ENCODE measurements at places on chromosomes 12 and 14.

GRCh38 chr12:47097276-47097896, 17.6 kb upstream of the AMIGO2 start:
- no peak for DNase-seq

DNA sequence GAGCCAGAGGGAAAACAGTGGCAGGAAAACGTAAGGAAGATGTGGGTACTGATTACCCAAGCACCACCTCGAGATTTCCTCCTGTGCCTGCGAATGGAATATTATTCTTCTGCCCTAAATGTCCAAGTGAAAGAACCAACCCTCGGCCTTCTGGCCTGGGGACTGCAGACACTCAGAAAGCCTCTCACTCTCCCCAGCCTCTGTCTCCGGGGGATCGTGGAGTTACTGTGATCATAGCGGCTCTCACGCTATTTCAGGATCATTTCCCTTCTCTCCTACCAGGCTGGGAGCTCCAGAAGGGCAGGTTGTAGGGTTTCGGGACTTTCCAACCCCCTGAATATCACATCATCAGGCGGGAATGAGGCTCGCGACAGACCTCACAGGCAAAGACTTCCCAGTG, 68.9 kb downstream of the KDM2B start:
- no peak for DNase-seq

GRCh38 chr14:56224229-56224628, 106.0 kb downstream of the PELI2 start:
- DNase-seq, result peak; percentile 23

GRCh38 chr12:30811966-30812365, 57.2 kb upstream of the CAPRIN2 start:
- DNase-seq, result no peak

- DNase-seq, result peak; percentile 8
Observed at GRCh38 chr14:94009767-94010166, 12.7 kb downstream of the CCDC197 start.

DNA sequence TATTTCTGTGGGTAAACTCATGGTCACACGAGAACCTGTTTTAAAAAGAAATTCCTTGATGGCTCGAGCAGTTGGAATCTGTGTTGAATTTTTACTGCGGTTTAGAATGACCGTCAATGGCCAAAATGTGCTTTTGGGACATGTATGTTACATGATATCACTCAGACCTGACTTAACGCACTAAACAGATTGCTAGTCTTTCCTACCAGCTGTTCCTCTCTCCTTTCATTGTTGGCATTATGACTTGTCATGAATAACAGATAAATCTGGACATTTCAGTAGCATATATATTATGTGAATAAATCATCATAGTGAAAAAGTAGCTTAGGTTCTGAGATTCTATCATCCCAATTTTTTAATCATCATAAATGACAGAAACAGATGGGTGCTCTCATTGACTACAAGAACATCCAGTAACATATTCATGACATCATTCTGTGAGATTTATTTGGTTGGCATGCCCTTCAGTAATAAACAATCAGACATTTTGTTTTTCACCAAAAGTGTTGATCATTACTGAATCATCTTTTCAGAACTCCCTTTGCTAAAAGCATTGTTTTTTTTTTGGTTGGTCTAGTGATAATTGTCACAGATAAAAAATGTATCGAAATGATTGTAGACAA, 57.9 kb upstream of the NAV3 start:
- no peak for DNase-seq

- no peak for DNase-seq
Observed at GRCh38 chr12:45572114-45572513, 157.4 kb upstream of the ARID2 start.

DNA sequence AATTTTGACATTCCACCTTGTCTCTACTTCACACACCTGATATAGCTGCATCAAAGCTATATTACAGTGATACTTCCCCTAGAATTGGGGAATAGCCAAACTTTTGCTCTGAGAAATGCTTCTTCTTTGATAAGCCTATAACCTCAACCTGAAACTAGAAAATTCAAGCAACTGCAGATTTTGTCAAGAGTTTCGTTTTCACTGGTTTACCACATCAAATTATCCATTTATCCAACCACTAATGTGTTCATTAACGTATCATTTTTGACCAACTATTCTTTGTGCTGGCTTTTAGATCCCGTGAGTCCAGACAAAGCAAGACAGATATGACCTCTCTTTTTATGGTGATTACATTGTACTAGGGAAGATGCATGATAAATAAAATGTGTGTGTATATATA, 13.5 kb upstream of the TAS2R46 start:
- no peak for DNase-seq

GRCh38 chr12:116609319-116610114, 50.3 kb downstream of the MAP1LC3B2 start:
- DNase-seq, result no peak

GRCh38 chr14:101875041-101875726, 89.2 kb upstream of the DYNC1H1 start:
- DNase-seq, result no peak

GRCh38 chr14:92638904-92639303, 109.5 kb downstream of the LGMN start:
- no peak for DNase-seq

GRCh38 chr14:69850086-69850735, 29.0 kb upstream of the SMOC1 start:
- no peak for DNase-seq

- no peak for DNase-seq
Observed at GRCh38 chr12:1922985-1923384, 4.5 kb upstream of the CACNA2D4 start.

DNA sequence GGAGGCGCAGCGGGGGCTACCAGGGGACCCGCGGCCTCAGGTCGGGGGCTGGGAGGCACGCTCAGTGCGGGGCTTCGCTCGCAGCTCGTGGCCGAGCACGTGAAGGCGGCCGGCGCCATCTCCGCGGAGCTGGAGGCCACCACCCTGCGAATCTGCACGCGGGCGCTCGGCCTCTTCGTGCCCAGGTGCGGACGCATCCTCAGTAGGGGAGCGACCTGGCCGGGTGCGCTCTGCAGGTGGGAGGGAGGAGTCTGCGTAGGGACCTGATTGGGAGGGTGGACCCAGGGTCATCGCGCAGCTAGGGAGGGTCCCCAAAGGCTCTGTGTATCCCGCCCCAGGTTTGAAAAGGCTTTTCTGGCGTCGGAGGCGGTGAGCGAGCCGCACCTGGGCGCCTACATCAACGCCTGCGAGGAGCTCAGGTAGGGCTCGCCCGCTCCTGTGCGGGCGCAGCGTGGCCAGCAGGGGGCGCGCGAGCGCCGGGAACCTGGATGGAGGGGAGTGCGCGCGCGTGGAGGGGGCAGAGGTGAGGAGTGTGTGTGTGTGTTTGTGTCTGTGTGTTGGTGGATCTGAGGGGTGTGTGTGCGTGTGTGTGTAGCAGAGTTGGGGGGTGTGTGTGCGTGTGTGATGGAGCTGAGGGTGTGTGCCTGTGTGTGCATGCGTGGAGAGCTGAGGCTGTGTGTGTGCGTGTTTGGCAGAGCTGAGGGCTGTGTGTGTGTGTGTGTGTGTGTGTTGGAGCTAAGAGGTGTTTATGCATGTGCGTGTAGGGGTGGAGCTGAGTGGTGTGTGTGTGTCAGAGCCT, 10.3 kb downstream of the EXOC3L4 start:
- DNase-seq, result peak; percentile 32

DNA sequence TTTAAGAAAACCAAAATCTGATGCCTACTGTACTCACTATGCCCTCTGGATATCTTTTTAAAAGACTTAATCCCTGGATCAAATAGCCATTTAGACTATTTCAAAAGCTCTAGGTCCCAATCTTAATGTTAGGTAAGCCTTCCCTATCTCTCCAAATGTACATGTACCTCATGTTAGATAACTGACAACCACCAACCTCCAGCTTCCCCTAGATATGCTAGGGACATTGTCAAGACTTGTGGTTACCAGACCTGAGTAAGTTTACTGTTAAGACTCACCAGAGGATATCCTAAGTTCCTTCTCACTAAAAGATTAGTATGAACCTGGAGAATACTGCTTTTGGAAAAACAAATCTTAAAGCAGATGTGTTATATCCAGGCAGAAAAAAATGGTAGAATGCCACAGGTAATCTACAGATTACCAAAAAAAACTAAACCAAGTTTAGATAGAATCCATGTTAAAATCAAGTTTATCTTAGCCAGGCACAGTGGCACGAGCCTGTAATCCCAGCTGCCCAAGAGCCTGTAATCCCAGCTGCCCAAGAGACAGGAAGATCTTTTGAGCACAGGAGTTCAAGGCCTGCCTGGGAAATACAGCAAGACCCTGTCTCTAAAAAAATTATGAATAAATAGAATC, 9.7 kb downstream of the NAP1L1 start:
- no peak for DNase-seq

GRCh38 chr12:79927772-79928474, 7.0 kb downstream of the PPP1R12A start:
- DNase-seq, result no peak

DNA sequence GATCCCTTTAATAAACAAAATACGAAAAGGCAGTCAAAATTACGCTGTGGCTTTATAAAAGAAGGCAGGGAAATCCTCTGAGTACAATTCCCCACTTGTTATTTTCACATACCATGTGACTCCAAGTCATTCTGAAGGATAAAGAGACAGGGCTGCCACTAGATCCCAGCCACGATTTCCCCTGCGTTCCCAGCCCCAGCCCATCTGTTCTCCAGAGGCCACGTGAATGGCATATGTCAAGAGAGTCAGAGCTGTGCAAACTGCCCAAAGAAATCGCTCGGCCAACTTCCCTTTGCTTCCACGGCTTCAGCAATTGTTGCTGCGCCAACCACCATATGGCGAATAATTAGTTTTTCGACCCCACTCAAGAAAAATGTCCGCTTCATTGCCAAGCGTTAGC, 161.3 kb downstream of the C12orf42 start:
- no peak for DNase-seq

DNA sequence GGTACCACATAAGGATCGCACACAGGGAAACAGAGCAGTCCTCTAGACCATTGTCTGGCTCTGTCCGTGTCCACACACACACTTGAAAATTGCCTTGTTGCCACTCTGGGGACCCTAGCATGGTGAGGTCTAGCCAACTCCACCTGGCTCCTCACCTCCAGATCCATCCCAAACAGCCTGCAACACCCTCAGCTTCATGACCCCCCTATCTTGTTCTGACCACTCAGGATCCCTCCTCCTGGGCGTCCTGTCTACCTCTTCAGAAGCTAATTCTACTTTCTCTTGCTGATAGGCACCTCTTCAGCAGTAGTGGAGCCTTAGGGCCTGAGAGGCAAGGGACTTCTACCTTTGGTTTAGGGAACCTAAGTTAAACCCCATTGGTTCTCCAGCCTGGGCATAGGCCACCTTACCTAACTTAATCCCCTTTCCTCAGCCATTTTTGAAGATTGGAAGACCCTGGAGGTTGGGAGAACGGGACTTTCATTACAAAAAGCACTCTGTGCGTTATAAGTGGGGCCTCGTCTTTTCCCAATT, 697 bp upstream of the HOXC5 start:
- DNase-seq, result no peak

GRCh38 chr14:66401449-66402095, 84.6 kb upstream of the CCDC196 start:
- DNase-seq, result peak; percentile 9

DNA sequence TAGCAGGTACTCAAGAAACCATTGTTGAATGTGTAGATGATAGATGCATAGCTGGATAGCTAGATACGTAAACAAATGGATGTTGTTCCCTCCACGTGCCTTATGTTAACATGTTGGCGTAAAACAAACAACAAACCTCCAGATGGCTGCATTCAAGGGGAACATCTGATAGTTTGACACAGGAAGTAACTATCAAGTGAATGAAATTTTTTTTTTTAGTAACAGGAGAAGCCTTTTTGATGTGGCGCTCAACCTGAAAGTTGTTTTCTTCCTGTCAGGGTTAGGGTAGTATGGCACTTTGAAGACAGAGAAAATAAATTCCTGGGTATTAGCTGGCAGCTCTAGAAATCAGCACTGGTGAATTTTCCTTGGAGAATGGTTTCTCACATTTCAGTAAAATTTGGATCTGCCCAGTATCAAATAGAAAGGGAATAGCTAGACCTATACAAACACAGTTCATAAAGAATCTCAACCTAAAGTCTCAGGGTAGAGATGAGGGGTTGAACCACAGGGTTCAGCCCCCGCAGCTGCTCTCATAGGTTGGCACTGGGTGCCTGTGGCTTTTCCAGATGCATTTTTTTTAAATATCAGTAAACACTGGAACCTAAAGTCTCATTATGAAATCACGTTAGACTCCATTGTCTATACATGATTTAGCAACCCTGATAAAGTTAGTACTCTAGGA, 18.8 kb upstream of the RAP1B start:
- DNase-seq, result no peak

GRCh38 chr14:53032161-53032803, 81.4 kb upstream of the FERMT2 start:
- DNase-seq, result no peak

DNA sequence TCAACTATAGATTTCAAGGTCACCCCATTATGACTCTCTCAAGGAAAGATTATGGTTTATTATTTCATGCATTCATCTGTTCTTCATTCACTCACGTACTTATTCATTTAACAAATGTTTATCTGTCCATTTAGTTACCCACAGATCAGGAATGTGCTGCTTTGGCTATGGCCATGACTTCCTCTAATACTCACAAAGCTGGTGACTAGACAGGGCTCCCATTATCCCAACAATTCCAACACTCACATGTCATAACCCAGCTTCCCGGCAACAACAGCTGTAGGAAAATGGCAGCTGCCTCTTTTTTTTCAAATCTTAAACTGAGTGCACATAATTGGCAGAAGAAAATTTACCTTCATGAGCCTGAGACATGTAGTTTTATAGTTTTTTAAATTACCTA, 190.8 kb upstream of the CCDC196 start:
- DNase-seq, result no peak

GRCh38 chr14:90626550-90626949, 189.7 kb downstream of the TTC7B start:
- DNase-seq, result no peak

GRCh38 chr12:106130474-106131113, 8.2 kb downstream of the NUAK1 start:
- no peak for DNase-seq

- DNase-seq, result no peak
Observed at GRCh38 chr12:127174881-127175280, 1092.1 kb upstream of the TMEM132C start.

All from SHP77 (cell line).